ENCODE measurements at places on chromosomes 2 and 18. TPM values are rescaled to one million over a fixed set of nuclear protein-coding genes. Genes with fewer than 3 reads are reported as not detected.

The PJVK gene
- 0.72 TPM for total RNA-seq

The POU3F3 gene
- not detected for total RNA-seq

DNA sequence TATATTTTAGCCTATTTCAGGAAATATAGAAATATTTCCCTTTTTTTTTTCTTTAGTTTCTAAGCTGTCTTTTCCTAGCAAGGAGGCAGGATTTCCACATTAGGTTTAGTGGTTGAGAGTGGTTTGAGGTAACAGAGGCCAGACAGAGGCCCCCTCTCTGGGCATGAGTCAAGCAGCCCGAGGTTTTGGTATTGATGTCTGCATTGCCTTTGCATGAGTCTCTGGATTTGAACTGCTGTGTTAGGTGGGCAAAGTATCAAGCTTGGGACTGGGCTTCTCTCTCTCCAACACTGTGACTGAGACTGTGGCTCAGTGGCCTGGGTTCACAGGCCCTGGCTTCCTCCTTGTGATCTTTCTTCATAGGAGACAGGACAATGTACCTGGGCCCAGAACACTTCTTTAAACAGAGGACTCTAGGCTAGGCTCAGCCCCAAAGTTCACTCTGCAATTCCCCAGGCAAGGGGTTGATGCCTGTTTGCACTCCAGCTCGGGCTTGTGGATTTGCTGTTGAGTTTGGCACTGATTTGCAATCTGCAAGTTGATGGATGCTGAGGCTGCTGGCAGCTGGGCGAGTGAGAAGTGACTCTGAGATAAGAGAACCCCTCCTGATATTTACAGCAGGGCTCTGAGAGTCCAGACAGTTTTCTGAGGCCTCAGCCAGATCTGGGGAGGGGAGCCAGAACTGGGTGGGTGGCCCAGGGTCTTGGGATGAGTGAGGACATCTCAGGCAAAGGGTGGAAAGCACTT lies 271.2 kb downstream of the EN1 start:
- no peak for DNase-seq

- no peak for DNase-seq
Observed at GRCh38 chr2:74381751-74382150, 1.6 kb upstream of the DCTN1 start.

DNA sequence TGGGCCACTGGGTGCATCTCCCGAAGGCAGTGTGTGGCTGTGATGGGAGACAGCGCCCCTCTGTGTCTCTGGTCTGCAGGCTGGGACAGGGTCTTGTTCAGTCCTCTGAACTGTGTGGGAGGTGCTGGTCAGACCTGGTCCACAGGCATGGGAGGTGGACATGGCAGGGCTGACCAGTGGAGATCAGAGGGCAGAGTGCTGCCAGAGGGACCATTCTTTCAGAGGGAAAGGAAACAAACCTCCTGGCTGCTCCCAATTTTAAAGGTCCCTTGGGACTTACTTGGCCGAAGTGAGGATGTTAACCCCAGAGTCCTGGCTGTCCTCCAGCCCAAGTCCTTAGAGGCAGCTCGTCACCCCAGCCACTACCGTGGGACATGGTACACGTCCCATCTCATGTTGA lies 4.0 kb downstream of the CAPN13 start:
- no peak for DNase-seq

DNA sequence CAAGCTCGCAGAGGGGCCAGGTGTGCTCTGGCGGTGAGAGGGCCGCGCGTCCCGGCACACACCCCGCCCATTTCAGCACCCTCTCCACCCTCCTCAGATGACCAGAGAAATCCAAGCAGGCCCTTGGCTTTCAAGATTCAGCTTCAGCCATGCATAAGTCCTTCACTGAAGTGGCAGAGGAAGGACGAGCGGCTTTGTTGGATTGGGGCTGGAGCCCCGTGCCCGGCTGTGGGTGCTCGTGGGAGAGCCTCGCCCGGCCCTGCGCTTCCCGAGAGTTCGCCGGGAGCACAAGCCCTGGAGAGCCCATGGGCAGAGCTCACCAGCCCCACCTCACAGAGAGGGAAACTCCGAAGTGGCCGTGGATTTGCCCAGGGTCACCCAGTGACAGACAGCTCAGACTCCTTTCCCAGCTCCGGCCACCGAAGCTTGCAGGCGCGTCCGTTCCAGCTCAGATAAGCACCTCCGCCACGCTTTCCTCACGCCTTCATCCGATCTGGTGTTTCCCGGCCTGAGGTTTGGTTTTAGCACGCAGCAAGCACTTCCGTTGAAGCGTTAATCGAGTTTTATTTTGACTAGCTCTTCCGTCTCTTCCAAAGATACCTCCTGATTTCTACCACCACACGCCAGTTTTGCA lies 45.6 kb upstream of the MTCL1 start:
- DNase-seq, result no peak

All from IMR-90 (cell line).